Cardiac muscle cell (in vitro differentiated cells and primary cell): ENCODE measurements at places on chromosomes 7 and 10. TPM values are rescaled to one million over a fixed set of nuclear protein-coding genes. Genes with fewer than 3 reads are reported as not detected.

GRCh38 chr10:22655312-22655981 lies 58.9 kb downstream of the PIP4K2A start:
- H3K27me3 ChIP-seq = no peaks in the 10 kb centered on the region
- peaks cover 17% of the 10 kb centered on the region for H3K4me1 ChIP-seq
- no peak overlapping the region for H3K4me3 ChIP-seq
- no peak overlapping the region for H3K27ac ChIP-seq
- DNase-seq = peak; percentile 82
- H3K36me3 ChIP-seq = no peaks in the 10 kb centered on the region

GRCh38 chr7:151440799-151441445 lies 981 bp upstream of the CRYGN start:
- no peaks in the 10 kb centered on the region for H3K27me3 ChIP-seq
- no peak overlapping the region for H3K27ac ChIP-seq
- peaks cover 13% of the 10 kb centered on the region for H3K4me1 ChIP-seq

DNA sequence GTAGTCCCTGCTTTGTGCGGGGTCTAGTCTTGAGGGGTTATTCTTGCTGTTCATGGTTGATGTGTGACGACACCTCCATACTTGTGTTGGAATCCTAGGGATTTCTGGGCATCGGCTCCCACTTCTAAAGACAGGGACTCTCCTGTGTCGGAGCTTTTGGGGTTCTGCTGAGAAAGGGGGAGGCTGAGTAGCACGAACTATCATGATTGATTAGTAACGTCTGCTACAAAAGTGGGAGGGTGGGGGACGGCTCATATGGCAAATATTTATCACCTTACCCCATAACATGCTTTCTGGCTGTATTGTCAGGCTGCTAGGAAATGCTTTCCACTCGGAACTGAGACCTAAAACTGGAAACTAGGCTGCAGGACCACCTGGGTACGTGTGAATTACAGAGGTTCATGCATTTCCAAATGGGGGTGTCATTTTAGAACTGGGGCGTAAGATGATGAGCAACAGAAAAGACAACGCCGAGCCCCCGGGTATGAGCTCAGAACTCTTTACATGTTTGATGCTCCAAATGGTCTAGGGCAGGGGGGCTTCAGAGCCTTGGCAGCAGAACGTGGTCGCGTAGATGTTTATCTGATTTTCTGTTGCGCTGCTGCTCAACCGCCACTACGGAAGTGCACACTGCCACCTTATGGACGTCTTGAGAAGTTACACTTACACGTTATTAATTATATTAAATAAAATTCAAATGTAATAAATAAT lies 15.1 kb upstream of the NME8 start:
- no peak overlapping the region for H3K27ac ChIP-seq
- peak; percentile 71 for DNase-seq
- H3K4me3 ChIP-seq = no peak overlapping the region
- no peaks in the 10 kb centered on the region for H3K36me3 ChIP-seq
- no peaks in the 10 kb centered on the region for H3K27me3 ChIP-seq

DNA sequence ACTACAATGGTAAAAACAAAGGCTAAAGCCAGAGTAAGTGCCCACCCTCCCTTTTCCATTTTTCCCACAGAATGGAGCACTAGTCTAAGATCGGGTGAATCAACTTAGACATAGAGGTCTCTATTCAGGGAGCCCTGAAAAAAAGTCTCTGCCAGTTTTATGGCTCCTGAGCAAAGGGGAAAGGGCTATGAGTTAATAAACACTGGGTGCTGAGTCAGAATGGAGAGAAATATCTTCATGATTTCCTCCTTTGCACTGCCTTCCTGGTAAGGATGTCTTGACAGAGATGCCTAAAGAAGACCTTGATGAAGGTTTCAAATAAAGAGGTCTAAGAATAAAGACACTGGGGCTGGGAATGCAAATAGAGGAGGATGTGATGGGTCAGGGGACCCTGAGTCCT lies 607.4 kb upstream of the MBL2 start:
- H3K27ac ChIP-seq = no peak overlapping the region
- DNase-seq = no peak
- H3K4me1 ChIP-seq = no peaks in the 10 kb centered on the region
- H3K36me3 ChIP-seq = no peaks in the 10 kb centered on the region
- no peak overlapping the region for H3K4me3 ChIP-seq

DNA sequence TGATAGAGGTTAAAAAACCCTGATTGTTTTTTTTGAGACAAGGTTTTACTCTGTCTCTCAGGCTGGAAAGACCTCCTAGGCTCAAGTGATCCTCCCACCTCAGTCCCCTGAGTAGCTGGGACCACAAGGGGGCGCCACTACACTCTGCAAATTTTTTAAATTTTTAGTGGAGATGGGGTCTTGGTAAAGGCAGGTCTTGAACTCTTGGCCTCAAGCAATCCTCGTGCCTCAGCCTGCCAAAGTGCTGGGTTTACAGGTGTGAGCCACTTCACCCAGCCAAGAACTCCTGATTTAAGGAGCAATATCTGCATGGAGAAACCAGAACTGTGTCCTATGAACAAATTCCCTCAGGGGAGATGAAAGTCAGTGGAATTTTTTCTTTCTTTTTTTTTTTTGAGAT lies 7.3 kb upstream of the KLHDC10 start:
- no peaks in the 10 kb centered on the region for H3K27me3 ChIP-seq
- peak; percentile 59 for DNase-seq
- H3K4me1 ChIP-seq = no peaks in the 10 kb centered on the region
- H3K4me3 ChIP-seq = no peak overlapping the region
- H3K36me3 ChIP-seq = no peaks in the 10 kb centered on the region
- no peak overlapping the region for H3K27ac ChIP-seq

GRCh38 chr10:18523025-18523424 lies 128.4 kb downstream of the NSUN6 start:
- H3K27ac ChIP-seq = peak overlapping the region; percentile 48
- H3K36me3 ChIP-seq = peaks cover 63% of the 10 kb centered on the region
- no peak for DNase-seq
- no peaks in the 10 kb centered on the region for H3K27me3 ChIP-seq

GRCh38 chr7:147171013-147171391 lies 1054.4 kb downstream of the CNTNAP2 start:
- H3K27ac ChIP-seq = no peak overlapping the region
- H3K4me1 ChIP-seq = no peaks in the 10 kb centered on the region
- H3K36me3 ChIP-seq = no peaks in the 10 kb centered on the region
- H3K4me3 ChIP-seq = no peak overlapping the region
- H3K27me3 ChIP-seq = no peaks in the 10 kb centered on the region

GRCh38 chr10:34157501-34157900 lies 657.6 kb downstream of the PARD3 start:
- no peaks in the 10 kb centered on the region for H3K4me1 ChIP-seq
- no peak for DNase-seq
- H3K4me3 ChIP-seq = no peak overlapping the region
- H3K36me3 ChIP-seq = no peaks in the 10 kb centered on the region
- H3K27me3 ChIP-seq = no peaks in the 10 kb centered on the region
- H3K27ac ChIP-seq = no peak overlapping the region

DNA sequence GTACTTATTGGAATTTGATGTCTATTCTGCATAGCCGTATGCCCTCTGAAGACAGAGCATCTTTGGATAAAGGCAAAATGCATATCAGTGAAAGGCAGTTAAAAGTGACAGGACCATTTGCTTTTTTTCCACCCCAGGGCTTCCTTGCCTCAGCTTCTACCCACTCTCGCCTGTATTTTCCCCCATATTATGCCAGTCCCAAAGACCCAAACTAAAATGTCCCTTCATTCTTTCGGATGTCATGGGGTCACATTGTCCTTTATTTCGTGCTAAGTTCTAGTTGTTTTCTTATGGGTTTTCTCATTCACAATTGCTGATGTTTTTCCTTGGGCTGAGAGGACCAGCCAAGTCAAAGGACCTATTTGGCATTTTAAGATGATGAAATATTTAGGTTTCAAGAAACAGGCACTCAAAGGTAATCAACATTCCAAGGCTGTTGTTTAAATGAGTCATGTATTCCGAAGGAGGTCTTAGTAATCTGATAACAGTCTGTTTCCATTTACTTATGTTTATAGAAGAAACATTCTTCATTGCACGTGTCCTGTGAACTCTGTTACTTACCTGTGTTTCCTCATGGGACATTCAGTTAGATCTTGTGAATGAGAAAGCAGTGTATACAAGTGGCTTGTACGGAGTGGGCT lies 74.1 kb downstream of the DNAH11 start:
- no peaks in the 10 kb centered on the region for H3K36me3 ChIP-seq
- no peaks in the 10 kb centered on the region for H3K27me3 ChIP-seq
- peaks cover 3% of the 10 kb centered on the region for H3K4me1 ChIP-seq
- H3K4me3 ChIP-seq = no peak overlapping the region
- no peak overlapping the region for H3K27ac ChIP-seq
- DNase-seq = peak; percentile 55

DNA sequence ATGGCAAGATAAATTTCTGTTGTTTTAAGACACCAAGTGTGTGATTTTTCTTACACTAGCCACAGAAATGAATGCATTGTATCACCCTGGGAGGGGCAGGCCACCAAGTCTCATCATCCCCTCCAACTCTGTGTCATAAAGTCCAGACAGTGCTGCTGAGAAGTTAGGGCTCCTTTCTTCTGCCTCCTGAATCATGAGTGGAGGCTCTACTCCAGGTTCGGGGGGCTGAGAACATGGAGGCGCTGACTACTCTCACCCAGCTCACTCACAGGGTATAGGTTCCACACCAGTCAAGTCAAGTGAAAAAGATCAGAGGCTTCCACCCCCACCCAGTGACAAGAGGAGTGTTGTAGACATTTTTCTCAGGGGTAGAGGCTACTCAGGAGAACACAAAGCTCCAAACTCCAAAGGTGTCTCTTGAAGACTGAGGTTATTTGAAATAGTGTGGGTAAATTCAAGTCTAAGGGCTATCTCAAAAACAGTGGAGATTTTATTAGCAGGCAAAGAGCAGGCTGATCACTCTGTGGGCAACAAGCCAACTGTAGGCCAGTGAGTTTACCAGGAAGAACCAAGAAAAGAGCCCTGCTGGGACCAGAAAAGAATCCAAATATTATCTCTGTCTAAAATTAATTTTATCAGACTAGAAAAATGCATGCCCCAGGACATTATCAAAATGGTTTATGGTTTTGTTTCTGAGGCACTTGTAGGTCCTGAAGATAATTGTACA lies 118.6 kb upstream of the RET start:
- H3K4me3 ChIP-seq = no peak overlapping the region
- H3K4me1 ChIP-seq = no peaks in the 10 kb centered on the region
- no peak for DNase-seq
- H3K27me3 ChIP-seq = no peaks in the 10 kb centered on the region
- H3K36me3 ChIP-seq = no peaks in the 10 kb centered on the region

GRCh38 chr10:30832001-30832748 lies 199.5 kb downstream of the ZNF438 start:
- H3K27ac ChIP-seq = no peak overlapping the region
- H3K4me1 ChIP-seq = peaks cover 15% of the 10 kb centered on the region
- H3K4me3 ChIP-seq = no peak overlapping the region
- no peaks in the 10 kb centered on the region for H3K36me3 ChIP-seq
- no peaks in the 10 kb centered on the region for H3K27me3 ChIP-seq

DNA sequence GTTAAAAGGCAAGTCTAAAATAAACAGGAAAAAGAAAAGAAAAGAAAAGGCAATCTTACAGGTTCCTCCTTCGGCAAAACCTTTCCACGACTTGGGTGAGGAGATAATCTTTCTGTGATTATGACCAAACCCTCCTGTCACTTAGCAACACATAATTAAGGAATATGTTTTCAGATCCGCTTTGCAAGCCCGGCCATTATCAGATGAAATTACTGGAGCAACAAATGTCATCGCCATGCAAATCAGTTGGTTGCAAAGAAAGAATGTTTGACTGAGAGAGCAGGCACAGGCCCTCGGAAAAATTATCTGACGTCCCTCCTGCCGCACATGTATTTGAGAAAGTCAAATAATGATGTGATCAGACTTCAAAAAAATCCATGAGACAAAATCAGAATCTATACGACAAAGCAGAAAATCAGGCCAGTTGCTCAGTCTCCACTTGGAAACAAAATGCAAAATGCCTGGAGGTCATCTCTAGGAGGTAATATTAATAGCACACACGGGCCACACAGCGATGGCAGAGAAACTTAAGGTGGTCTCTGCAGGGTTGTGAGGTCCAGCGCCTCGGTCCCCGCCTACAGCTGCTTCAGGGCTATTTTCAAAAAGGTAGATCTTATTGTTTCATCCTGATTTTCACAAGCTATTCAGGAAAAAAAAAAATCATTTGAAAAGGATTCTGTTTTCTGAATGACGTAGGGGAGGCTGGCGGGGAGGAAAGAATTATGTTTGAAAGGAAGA lies 82.7 kb downstream of the ZRANB1 start:
- H3K27me3 ChIP-seq = no peaks in the 10 kb centered on the region
- no peak overlapping the region for H3K4me3 ChIP-seq
- DNase-seq = no peak

GRCh38 chr10:108749042-108749441 lies 1174.3 kb downstream of the XPNPEP1 start:
- no peaks in the 10 kb centered on the region for H3K4me1 ChIP-seq
- no peak overlapping the region for H3K4me3 ChIP-seq
- no peaks in the 10 kb centered on the region for H3K36me3 ChIP-seq
- no peak overlapping the region for H3K27ac ChIP-seq
- H3K27me3 ChIP-seq = no peaks in the 10 kb centered on the region

DNA sequence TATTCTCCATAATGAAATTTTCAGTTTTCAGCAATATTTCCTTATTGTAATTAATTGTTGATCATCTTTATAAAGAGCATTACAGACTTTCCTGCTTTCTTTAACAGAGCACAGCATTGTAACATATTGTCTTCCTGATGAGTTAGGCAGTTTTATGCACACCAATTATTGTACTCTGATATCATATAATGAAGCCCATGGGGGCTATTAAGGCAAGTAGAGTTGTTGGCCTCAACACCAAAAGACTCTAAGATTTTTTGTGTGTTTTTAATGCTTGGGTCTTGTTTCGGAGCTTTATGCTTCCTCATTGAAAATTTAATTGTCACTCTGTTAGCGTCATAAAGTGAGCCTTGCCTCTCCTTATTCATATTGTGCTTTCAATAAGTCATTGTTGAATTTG lies 49.2 kb upstream of the ARID5B start:
- DNase-seq = no peak
- no peak overlapping the region for H3K4me3 ChIP-seq
- H3K4me1 ChIP-seq = no peaks in the 10 kb centered on the region
- H3K27me3 ChIP-seq = no peaks in the 10 kb centered on the region
- no peak overlapping the region for H3K27ac ChIP-seq
- H3K36me3 ChIP-seq = no peaks in the 10 kb centered on the region

GRCh38 chr7:45162943-45163691 lies 5.5 kb downstream of the RAMP3 start:
- no peak overlapping the region for H3K27ac ChIP-seq
- H3K4me3 ChIP-seq = no peak overlapping the region

SP4 gene
- polyA plus RNA-seq = 3.0 and 5.3 TPM in 2 replicates

WASL gene
- polyA plus RNA-seq = 36.8 and 45.4 TPM in 2 replicates

SLC13A1 gene
- not detected in 2 replicates for polyA plus RNA-seq

PDE6C gene
- 0.12 and 0.29 TPM in 2 replicates for polyA plus RNA-seq

PODXL gene
- polyA plus RNA-seq = 24.1 and 28.1 TPM in 2 replicates

MAT1A gene
- 1.9 and 3.4 TPM in 2 replicates for polyA plus RNA-seq

FOXP2 gene
- 1.1 and 1.3 TPM in 2 replicates for polyA plus RNA-seq

NYAP1 gene
- polyA plus RNA-seq = 0.06 and 0.22 TPM in 2 replicates
